ENCODE measurements at places on chromosomes 11 and 22. TPM values are rescaled to one million over a fixed set of nuclear protein-coding genes. Genes with fewer than 3 reads are reported as not detected.

GRCh38 chr11:64165481-64165841, 452 bp downstream of the MACROD1 start:
- DNase-seq: no peak

GRCh38 chr22:39913321-39913720, 12.4 kb downstream of the GRAP2 start:
- no peak for DNase-seq

The OR5P2 gene
- total RNA-seq: not detected

DNA sequence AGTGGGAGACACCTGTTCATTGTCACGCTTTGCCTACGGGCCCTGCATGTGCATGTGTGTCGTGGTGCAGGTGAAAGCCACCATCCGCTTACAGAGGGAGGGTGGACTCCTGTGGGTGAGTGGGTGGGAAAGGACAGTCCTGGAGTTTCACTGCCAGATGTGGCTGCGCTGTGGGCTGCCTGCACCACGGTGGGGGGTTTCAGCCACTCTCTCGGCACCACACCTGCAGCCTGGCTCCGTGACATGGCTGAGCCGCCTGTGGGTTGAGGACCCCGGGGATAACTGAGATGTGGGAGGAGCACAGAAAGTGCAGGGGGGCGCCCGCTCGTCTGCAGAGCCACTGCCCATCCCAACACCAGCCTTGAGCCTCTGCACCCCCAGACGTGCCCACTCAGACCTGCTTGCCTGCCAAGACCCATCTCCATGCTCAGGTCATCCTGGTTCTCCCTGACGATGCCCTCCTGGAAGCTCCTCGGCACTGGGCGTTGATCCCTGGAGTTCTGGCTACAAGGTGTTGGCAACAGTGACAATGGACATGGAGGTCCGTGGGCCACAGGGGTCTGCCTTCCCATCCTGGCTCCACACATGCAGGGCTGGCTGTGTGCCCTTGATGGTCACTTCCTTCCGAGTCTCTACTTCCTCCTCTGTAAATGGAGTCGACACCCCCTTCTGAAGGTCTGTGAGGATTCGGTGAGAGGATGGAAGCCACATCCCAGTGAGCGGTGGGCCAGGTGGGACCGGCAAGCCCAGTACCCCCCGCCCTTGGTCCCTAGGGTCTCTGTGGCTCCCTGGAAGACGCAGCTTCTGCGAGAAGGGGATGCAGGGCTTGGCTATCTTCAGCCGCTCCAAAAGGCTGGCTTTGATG, 1007.0 kb downstream of the BRD1 start:
- no peak for DNase-seq

- DNase-seq: peak; percentile 63
Observed at GRCh38 chr11:14644226-14645014, 816 bp downstream of the PDE3B start.

DNA sequence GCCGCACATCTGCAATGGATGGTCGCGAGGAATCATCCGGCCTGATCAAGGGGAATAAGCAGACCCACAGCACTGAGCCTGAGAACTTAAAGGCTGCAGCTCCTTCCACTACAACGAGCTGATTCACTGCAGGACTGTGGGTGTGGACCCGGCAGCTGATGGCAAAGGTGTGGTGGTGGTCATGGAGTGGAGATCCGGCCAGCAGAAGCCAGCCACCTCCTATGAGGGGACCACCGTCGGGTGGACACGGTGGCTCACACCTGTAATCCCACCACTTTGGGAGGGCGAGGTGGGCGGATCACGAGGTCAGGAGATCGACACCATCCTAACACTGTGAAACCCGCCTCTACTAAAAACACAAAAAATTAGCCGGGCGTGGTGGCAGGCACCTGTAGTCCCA, 66.4 kb downstream of the DGCR2 start:
- no peak for DNase-seq

GRCh38 chr11:11580012-11580411, 41.8 kb downstream of the GALNT18 start:
- no peak for DNase-seq

GRCh38 chr22:20290045-20290392, 21.9 kb upstream of the RTN4R start:
- no peak for DNase-seq

DNA sequence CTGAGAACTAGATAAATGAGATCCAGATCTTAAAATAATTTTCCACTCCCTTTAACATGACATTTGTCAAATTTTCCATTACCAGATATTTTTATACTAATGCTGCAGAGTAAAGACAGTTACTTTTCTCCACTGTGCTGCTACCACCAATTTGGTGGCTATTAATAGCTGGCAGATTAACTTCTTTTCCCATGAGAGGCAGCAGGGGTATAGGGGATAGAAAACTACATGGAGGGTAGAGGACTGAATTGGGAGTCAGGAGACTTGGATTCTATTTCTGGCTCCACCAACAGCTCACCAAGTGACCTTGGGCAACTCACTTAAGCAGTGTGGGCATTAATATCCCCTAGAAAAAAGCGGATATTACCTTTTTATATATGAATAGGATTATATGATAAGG, 69.2 kb downstream of the KIF18A start:
- DNase-seq: no peak

The TRIM44 gene
- total RNA-seq: 37.1 TPM

DNA sequence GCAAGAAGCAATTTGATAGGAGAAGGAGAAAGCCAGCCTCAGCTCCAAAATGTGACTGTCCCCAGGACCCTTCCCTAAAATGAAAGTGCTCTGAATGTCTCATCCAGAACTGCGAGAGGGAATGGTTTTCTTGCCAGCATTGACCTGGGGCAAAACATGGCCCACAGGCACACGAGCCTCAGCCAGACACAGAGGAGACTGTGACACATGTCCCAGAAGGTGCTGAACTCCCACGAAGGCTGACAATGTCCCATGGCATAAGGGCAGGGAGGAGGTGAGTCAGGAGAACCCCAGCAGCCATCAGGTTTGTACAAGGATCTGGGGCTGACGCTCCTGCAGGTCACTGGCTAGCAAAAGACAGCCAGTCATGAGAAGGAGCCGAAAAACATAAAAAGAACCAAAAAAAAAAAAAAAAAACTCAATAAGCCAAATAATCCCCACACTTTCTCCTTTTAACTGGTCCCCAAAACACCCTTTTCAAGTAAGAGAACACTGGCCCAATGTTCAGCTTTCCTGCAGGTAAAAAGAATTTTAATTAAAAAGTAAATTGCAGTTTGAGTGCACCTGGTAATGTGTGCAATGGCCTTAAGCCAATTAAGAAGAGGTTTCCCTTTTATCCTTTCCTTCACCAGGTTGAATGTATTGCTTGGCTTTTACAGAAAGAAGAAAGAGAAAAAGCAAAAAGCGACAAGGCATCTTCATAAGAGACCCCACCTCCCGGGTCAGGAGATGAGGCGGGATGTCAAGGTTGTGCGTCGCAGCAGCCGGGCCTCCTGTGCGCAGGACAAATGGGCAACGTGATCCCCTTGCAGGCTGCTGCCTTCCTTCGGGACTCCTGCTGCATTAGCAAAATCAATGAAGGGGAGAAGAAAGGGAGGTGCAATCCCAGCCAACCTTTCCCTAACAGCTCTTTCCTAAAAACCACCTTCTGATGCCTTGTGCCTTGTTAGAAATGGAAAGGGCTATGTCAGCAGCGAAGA, 43.6 kb downstream of the GALNT18 start:
- DNase-seq: no peak

DNA sequence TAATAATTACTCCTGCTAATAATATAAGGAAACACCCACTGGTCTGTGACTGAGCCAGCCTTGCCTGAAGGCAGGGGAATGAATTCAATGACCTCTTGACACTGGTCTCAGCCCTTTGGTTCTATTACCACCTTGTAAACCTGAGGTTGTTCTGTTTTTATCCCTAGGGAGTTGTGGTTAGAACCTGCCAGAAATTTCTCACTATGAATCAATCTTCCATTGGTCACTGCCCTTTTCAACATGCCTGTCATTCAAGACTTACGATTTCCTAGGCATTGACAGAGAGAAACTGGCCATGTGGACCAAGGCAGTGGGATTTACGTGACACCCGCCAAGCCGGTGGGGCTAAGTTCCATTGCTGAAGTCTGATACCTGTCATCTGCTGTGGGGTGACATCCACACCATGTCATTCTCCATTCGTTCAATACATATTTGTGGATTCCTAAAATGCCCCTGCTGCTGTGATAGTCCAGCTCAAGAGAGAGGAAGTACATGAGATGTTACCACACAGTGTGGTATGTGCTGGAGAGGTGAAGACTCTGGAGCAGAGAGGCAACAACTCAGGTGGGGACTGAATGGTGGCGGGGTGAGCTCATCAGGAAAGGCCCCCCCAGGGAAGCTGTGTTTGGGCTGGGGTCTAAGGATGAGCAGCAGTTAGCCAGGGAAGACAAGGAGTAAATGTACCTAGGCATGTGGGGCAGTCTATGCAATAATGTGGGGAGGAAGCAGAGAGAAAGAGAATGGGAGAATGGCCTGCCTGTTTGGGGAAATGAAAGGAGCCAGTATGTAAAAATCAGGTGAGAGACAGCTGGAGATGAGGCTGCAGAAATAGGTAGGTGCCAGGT, 15.2 kb upstream of the EHF start:
- no peak for DNase-seq

- no peak for DNase-seq
Observed at GRCh38 chr11:132921597-132921996, 610.7 kb downstream of the OPCML start.

The CENPM gene
- 3.7 TPM for total RNA-seq

The OR52N4 gene
- total RNA-seq: not detected

GRCh38 chr22:29964776-29965175, 81.8 kb downstream of the MTMR3 start:
- DNase-seq: no peak

DNA sequence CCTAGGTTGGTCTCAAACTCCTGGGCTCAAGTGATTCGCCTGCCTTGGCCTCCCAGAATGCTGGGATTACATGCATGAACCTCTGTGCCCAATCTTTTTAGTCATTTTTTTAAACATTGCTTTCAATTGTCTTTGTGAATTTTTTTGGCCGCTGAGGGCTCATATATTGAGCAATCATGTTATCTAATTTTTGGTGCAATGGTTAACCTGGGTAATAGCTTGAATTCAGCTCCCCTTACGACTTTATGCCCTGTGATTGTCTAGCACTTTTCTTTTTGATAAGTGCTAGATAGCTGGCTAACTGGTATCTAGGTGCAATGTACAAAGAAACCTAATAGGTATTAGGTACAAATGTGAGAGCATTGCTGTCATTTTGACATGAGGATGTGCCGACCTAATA, 35.3 kb upstream of the CAT start:
- no peak for DNase-seq

GRCh38 chr11:76069001-76069400, 137.3 kb downstream of the WNT11 start:
- no peak for DNase-seq

DNA sequence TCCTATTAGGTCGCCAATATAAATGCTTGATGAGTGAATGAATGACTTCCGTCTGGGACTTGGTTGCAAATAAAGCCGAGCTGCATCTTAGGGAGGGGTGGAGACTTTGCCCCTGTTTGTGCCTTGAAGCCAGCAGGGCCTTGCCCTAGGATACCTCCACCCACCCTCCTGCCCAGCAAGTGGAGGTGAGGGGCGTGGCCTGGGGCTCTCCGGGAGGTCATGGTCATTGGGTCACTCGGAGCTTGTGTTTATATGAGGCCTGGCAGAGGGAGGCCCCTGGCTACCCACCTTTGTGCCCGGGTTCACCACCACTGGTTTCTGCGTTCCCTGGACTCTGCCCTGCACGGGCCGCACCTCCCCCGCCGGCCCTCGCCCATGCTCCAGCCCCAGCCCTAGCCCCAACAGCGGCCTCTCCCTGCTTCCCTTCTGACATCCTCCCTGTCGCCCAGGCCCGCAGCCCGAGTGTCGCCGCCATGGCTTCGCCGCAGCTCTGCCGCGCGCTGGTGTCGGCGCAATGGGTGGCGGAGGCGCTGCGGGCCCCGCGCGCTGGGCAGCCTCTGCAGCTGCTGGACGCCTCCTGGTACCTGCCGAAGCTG, 4.3 kb downstream of the MPST start:
- peak; percentile 80 for DNase-seq

GRCh38 chr22:20272174-20272573, 4.1 kb upstream of the RTN4R start:
- no peak for DNase-seq

The PHETA2 gene
- total RNA-seq: 1.0 TPM

The MPST gene
- 228 TPM for total RNA-seq

DNA sequence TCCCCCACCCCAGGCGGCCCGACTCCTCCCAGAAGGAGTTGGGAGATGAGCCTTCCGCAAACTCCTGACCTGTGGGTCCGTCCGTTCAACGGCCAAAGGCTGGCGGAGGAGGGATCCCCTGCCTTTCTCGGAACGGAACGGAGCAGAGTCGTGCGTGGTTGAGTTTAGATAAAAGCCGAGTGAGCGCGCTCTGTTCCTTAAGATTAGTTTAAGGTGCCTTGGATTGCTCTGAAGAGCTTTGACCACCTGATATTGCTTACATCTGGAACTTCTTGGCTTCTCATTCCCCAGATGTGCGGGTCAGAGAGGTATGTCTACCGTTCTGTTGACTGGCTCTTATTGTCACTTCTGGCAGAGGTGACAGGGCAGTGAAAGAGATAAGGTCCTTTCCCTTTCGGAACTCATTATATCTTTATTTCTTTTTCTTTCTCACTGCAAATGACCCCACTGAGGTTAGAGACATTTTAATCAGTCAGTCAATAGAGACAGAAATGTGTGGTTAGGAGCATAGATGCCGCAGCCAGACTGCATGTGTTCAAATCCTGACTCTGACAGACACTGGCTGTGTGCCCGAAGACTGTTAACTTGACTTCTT, at the start of gene TRIM6:
TSS of gene TRIM6 (plus strand) at position 31 of the 595 bp plus-strand sequence. CDS start at position 292, 261 bp downstream.
- peak; percentile 68 for DNase-seq

DNA sequence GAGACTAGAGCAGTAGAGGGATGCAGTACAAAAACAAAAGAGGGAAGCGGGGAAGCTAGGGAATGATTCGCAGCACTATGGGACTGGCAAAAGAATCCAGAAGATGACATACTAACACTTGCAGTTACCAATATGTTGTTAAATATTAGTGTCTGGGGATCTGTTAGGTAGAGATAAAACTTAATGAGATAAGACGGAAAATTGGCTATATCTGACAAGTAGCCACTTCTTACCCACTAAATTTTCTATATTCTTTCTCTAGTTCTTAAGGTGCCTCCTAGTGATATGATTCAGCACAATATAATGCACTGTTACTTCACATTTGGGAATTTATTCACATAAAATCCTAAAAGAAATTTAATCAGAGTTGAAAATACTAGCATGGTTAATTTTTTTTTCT, 30.8 kb downstream of the CCDC90B start:
- DNase-seq: no peak

DNA sequence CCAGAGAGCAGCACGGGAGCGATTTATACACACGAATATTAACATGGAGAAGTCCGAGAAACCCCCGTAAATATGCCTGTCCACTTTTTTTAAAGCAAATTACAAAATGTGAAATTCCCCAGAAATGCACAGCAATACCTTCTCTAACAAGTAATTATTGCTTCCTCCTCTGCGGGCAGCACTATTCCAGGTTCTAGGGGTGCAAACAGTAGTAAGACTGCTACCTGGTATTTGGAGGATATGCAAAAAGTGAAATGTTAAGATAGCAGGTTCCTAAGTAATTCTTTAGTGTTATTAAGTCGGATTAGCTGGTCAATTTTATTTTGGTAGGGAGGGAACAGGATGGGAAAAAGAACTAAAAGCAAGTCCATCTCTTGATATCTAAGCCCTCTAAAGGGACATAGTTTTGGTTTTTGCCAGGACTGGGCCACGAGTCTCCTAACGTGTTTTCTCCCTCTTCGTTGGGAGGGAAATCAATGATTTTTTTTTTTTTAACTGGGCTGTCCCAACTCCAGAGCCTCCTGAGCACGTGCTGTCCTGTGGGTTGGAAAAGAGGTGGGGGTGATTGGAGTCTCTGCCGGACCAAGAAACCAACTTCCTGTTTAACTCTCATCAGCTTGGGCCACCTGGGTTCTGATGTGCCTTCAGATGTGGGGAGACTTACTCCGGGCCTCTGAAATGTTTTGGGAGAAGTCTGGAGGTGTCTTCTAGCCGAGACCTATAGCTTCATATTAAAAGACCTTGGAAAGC, 1.7 kb upstream of the XBP1 start:
- DNase-seq: peak; percentile 88

Data from right lobe of liver (tissue), 6 donors.